ENCODE measurements at places on chromosomes 1 and 21.
A peak's percentile ranks its signal among the peaks of the same experiment; 100 is the strongest.

DNA sequence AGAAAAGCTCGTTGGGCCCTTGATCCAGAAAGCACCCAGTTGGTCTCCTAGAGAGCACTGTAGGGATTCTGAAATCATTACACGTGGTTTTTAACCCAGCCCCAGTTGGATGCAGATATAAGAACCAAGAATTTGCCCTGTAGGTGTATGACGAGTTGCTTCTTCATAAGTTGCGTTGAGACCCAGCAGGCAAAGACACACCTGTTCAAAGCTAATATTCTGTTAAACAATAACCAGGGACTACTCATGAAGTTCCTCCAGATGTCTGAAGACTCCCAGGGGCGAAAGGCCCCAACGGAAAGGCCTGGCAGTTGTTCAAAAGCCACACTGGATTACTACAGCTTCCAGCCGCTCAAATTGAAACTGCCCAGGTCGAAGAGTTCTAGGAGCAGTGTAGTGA is 88.6 kb upstream of the HNRNPU start:
- DNase-seq, result no peak

DNA sequence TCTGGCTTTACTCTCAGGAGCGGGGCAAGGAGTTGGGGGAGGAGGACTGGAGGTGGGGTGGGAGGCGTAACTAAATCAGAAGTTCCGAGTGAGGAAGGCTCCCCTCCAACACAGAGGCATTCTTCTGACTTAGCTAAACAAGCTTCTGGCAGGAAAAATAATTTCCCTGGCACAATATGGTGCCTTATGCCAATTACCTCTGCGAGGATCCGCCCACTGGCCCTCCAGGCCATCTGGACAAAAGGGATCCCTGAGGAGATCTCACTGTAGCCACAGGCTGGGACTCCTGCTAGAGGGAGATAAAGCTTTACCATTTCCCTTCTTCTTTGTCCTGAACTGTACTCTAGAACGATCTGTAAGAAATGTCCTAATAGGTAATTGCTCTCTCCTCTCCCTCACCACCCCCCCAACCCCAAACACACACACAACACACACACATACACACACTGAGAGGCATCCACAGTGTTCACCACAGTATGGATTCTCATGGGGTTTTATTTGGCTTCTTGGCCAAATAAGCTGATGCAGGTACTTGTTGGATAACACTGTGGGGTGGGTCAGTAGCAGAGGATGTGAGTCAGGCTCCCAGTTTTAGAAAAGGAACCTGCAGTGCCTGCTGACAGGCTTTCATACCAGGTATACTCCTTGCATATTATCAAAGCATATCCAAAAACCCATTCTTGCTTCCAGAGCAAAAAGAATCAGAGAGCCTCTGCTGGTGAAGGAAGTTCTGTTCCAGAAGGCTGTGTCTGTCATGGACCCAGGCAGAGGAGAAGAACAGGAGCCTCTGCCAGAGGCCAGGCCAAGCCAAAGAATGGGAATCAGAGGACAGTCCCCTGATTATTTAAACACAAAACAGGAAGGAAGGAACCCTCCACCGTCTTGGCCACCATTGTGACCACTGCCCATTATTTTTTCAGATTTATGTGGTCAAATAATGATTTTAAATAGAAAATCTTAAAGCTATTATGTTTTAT is 169.1 kb downstream of the C1orf21 start:
- DNase-seq, result no peak

- DNase-seq, result no peak
These were observed 114.6 kb upstream of the DUSP10 start for GRCh38 chr1:221856228-221857093.

GRCh38 chr1:245441689-245442088 is 286.9 kb downstream of the KIF26B start:
- no peak for DNase-seq

DNA sequence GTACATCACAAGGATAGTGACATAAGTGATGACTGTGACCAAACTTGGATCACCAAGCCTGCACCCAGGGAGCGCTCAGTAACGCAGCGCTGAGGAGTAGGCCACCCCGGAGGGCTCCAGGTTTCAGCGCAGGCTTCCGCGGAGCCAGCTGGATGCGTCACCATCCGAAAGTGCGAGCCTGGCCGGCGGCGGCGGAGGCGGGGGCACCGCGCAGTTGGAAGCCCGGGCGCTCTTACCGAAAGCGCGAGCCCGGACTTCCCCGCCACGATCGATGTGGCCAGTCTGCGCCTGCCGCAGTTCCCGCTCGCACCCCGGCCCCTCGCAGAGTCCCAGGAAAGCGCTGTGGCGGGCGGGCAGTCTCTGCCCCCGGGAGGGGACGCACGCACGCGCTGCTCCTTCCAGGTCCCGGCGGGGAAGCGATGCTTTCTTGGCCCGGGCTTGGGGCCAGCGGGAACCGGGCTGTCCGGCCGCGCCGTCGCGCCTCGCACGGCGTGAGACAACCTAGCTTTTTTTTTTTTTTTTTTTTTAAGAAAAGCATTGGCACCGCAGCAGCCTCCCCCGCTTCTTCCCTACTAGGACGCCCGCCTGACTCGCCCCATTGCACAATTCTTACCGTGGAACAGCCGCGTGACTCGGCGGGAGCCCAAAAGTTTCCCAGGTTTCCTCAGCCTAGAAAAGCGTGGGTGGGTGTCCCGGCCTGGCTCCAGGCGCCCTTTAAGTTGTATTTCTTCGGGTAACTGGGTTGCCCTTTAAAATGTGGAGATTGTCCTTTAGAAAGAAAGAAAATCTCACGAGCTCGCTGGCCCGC is 36.4 kb upstream of the JAK1 start:
- DNase-seq, result peak; percentile 45

DNA sequence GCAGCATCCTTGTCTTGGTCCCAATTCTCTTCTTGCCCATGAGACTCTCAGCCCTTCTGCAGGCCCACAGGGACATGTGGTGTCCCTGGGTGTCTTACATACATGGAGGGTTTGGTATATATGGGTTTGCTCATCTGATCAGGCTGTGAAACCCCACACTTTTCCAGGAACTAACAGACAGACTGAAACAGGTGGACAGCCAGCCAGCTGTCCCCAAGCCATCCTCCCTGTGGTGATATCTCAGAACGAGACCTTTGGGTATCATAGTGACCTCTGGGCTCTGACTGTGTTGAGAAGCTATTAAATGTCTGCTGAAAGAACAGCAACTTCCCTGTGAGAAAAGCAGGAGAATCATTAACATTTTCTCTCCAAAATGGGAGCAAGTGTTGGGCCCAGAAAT is 115.5 kb upstream of the PAXBP1 start:
- no peak for DNase-seq

- no peak for DNase-seq
These were observed 531.6 kb downstream of the PTPRU start for GRCh38 chr1:29767769-29768425.

Measured in stimulated activated naive CD4-positive, alpha-beta T cell (primary cell).